ENCODE measurements at places on chromosomes 5 and 9.

DNA sequence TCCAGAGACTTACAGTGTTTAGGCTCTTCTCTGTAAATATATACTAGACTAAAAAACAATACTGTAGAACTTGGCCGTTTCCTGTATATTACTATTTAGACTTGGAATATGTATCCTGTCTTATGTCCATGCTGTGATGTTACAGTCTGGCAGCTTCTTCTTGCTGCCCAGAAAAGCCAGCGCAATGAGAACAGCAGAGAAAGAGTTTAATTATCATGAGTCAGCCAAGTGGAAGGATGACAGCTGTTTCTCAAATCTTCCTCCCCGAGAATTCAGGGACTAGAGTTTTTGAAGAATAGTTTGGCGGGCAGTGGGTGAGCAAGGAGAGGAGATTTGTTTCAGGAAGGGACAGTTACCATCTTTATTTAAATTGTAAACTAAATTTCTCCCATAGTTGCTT lies 37.5 kb downstream of the NAA35 start:
- no peak for DNase-seq

DNA sequence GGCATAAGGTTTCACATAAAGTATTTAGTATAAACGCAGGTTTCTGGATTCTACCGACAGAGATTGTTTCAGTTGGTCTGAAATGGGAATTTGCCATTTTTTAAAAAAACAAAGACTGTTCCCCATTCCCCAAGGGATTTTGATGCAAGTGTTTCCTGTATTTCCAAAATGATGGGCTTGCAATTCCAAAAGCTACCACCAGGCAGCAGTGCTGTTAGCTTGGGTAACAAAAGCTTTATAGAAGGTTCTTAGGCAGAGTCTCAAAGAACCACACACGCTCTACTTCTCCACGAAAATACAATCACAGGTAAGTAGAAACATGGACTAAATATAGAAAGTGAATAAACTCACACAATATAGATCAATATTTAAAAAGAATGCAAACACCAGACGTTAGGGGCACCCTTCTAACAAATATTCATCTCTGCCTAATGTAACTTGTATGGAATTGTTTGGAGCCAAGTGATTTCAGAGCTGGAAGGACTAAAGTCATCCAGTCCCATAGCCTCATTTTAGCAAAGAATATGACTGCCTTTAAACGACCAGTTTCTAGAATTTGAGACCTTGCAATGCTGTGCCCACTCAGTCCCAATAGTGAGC lies 154.3 kb downstream of the SPOCK1 start:
- no peak for DNase-seq

GRCh38 chr5:54758038-54758437 lies 227.4 kb downstream of the ESM1 start:
- DNase-seq = no peak

- DNase-seq = no peak
These were observed 244.7 kb upstream of the RPS23 start for GRCh38 chr5:82522897-82523296.

GRCh38 chr9:129493002-129493705 lies 127.7 kb downstream of the C9orf50 start:
- no peak for DNase-seq

Measured in natural killer cell treated with Interleukin-12 subunit alpha and Interleukin-12 subunit beta and Interleukin-15 and Interleukin-18, amount 100 ng/mL, for 72 hours (primary cell).